ENCODE measurements at places on chromosomes 5 and 9.

GRCh38 chr5:139764886-139765408, 30.7 kb upstream of the PSD2 start:
- DNase-seq: no peak

DNA sequence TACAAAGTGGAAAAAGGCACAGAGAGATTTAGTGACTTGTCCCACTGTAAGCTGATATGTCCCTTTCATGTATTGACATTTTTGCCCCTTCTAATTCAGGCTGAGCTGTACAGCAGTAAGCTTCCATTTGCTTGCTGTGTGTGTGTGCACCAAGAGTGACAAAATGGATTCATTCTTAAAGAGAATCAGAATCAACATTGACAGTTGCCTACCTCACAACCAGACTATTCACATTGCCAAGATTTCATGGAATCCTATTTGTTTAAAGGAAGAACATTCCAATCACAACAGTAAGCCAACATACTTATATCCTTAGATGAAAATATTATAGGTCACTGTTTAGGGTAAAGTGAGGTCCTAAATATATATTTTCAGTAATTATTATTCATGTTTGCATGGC, 102.6 kb downstream of the TMEM232 start:
- no peak for DNase-seq

DNA sequence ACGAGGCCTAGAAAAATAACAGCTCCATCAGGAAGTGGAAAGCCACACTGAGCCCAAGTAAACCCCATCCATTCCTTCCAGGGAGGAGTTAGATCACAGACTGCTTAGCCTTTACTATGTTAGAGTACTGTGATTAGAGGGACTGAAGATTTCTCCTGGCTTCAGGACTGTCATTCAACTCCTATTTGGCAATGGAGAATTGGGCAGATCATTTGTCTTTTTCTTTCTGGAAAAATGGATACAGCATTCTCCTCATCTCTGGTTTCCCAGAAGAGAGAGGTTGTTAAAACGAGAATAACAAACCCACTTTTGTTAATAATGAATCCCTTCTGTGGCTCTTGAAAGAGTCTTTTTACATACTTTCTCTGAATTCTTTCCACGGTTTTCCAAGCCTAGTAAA, 150.4 kb downstream of the GABRB2 start:
- DNase-seq: no peak

GRCh38 chr5:32837211-32837610, 126.1 kb downstream of the NPR3 start:
- DNase-seq: no peak

GRCh38 chr9:101229606-101230005, 155.2 kb downstream of the BAAT start:
- no peak for DNase-seq

DNA sequence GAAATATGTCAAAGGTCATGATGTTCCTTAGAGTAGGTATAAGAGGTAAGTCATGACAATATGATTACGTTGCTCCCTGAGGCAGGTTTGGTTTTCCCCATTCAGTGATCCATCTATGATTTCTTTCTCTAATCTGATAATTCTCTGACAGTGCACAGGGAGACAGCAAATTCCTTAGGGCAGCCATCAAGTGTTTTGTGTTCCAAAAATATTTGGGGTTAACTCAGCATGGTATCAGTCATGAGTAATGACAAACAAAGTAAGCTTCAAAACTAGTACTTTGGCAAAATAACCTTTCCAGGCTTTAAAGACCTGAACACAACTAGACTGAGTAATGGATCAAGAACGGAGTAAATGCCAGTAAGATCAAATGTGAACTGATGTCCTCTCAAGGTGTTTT, 55.3 kb upstream of the SPATA31E1 start:
- no peak for DNase-seq

DNA sequence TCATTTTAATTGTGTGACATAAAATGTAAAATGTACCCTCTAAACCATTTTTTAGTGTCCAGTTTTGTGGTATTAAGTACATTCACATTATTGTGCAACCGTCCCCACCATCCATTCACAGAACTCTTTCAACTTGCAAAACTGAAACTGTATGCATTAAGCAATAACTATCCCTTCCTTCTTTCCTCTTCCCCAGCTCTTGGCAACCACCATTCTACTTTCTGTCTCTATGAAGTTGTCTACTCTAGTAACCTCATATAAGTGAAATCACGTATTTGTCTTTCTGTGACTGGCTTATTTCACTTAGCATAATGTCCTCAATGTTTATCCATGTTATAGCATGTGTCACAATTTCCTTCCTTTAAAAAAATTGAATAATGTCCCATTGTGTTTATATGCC, 142.4 kb downstream of the C9orf152 start:
- peak; percentile 80 for DNase-seq
